Tibial nerve (tissue), 4 donors: ENCODE measurements at places on chromosomes 3 and 15. TPM values are rescaled to one million over a fixed set of nuclear protein-coding genes. Genes with fewer than 3 reads are reported as not detected.

- no peaks in the 10 kb centered on the region for H3K4me1 ChIP-seq
- no peaks in the 10 kb centered on the region for H3K36me3 ChIP-seq
- no peaks in the 10 kb centered on the region for H3K27me3 ChIP-seq
Measured at GRCh38 chr15:71448688-71449114, 333.4 kb downstream of the THSD4 start.

Gene SLC28A2
- not detected for total RNA-seq

Gene DUOXA2
- total RNA-seq, result not detected

- no peak overlapping the region for H3K4me3 ChIP-seq
- H3K27ac ChIP-seq, result no peak overlapping the region
- H3K4me1 ChIP-seq, result no peaks in the 10 kb centered on the region
- no peaks in the 10 kb centered on the region for H3K27me3 ChIP-seq
- no peak for DNase-seq
Measured at GRCh38 chr3:187662848-187663409, 7.3 kb downstream of the SST start.

DNA sequence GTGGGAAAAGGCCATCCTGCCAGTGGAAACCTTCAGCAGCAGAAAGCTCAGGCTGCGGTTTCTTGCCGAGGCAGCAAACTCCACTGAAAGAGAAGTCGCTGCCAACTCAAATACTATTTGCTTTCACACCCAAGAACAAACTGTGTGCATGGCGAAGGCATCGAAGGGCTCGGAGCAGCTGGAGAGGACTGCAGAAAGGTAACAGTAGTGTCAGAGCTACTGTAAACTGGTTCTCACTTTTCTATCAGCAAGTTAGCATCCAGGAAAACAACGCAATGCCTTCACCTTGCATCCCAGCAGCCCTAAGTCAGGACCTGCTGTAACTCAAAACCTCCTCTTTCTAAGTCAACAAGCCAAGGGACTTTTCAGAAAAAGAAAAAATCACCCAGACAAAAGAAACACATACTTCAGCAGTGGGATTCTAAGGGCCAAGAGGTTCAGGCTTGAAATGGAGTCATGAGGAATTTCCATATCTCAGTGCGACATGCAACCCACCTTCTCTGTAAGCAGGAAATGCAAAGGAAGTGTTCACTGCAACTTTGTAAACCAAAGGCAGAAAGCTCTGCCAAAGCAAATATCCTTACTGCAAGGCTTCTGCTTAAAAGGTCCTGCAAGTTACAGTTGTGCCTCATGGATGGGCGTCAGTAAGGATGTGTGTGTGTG lies 193.5 kb downstream of the FOXP1 start:
- DNase-seq, result no peak
- H3K27ac ChIP-seq, result no peak overlapping the region
- H3K36me3 ChIP-seq, result no peaks in the 10 kb centered on the region

- no peak overlapping the region for H3K4me3 ChIP-seq
- H3K36me3 ChIP-seq, result no peaks in the 10 kb centered on the region
- no peak for DNase-seq
Measured at GRCh38 chr3:7447197-7447769, 586.4 kb downstream of the GRM7 start.

- H3K4me3 ChIP-seq, result no peak overlapping the region
- no peak for DNase-seq
- no peaks in the 10 kb centered on the region for H3K27me3 ChIP-seq
- H3K36me3 ChIP-seq, result no peaks in the 10 kb centered on the region
- peak overlapping the region; percentile 15 for H3K27ac ChIP-seq
Measured at GRCh38 chr3:4581920-4582611, 88.9 kb downstream of the ITPR1 start.

Gene UQCC5
- 4.2 TPM for total RNA-seq

- H3K27ac ChIP-seq, result no peak overlapping the region
- no peak for DNase-seq
- H3K4me1 ChIP-seq, result peaks cover 2% of the 10 kb centered on the region
- no peaks in the 10 kb centered on the region for H3K27me3 ChIP-seq
- H3K36me3 ChIP-seq, result no peaks in the 10 kb centered on the region
Measured at GRCh38 chr3:53353202-53353601, 5.9 kb upstream of the DCP1A start.

- no peaks in the 10 kb centered on the region for H3K36me3 ChIP-seq
- H3K4me3 ChIP-seq, result no peak overlapping the region
- H3K4me1 ChIP-seq, result peaks cover 38% of the 10 kb centered on the region
- H3K27ac ChIP-seq, result no peak overlapping the region
- DNase-seq, result peak; percentile 97
Measured at GRCh38 chr15:63487076-63487757, 17.2 kb upstream of the USP3 start.

DNA sequence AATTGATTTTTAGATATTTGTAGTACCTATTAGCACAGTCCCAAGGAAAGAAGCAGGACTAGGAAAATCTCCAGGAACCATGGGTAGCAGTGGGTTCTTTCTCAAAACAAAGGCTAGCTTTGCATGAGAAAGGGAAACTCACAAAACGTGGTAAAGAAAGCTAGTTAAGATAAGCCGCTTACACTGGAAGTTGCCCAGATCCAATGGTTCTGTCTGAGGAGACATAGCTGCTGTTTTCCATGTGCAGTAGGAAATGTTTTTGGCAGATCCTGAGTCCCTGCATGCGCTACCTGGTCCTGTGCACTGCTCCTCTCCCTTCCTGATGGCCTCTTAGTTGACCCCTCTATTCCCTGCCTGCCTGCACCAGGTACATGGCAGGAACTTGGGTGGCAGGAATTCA lies 60.4 kb downstream of the TFG start:
- no peak overlapping the region for H3K4me3 ChIP-seq
- no peak overlapping the region for H3K27ac ChIP-seq
- no peaks in the 10 kb centered on the region for H3K4me1 ChIP-seq

DNA sequence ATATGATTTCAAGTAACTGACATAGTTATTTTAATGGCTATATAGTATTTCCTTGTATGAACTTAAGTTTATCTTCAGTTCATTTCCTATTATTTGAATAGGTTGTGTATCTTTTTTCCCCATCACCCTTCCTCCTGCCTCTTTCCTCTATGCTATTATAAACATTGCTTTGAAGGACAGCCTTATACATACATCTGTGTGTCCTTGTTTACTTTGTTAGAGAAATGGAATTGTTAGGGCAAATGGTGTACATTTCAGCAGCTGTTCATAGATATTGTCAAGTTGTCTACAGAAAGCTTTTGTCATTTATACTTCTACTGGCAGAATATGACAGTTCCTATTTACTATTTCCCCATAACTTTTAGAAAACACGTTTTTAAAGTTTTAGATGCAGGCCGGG lies 18.4 kb downstream of the AKAP13 start:
- DNase-seq, result no peak
- no peak overlapping the region for H3K4me3 ChIP-seq
- H3K27me3 ChIP-seq, result no peaks in the 10 kb centered on the region

DNA sequence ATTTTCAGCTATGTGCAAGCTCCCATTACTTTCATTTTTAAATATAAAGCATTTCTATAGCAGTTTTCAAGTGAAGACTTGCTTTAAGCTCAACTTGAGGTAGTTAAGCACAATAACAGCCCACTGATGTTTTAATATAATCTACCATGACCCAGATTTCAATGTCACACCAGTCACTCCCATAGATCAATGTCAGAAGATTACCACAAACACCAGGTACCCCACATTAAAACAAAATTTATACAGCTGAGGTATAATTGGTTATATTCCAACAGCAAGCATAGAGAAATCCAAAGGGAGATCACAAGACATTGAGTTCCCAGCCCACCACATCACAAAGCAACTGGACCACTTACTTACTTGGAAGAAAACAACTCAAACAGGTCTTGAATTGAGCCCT lies 22.8 kb downstream of the GTPBP8 start:
- H3K36me3 ChIP-seq, result no peaks in the 10 kb centered on the region
- no peaks in the 10 kb centered on the region for H3K27me3 ChIP-seq
- DNase-seq, result no peak
- H3K4me3 ChIP-seq, result no peak overlapping the region
- peaks cover 6% of the 10 kb centered on the region for H3K4me1 ChIP-seq

DNA sequence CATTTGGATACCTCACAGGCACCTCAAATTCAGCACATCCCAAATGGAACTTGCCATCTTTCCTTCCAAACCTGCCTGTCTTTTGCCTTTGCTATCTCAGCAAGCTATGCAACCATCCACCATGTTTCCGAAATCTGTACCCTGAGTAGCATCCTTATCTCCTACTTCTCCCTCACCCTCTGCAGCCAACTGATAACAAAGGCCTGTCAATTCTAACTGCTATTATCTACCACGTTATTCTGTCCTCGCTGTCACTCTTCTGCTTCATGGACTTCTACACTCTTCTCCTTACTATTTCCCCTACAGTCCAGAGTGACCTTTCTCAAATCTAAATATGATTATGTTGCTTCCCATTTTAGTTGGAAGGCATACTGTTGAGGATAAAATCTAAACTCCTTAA lies 25.5 kb upstream of the TAFA4 start:
- no peaks in the 10 kb centered on the region for H3K27me3 ChIP-seq
- H3K4me1 ChIP-seq, result no peaks in the 10 kb centered on the region

DNA sequence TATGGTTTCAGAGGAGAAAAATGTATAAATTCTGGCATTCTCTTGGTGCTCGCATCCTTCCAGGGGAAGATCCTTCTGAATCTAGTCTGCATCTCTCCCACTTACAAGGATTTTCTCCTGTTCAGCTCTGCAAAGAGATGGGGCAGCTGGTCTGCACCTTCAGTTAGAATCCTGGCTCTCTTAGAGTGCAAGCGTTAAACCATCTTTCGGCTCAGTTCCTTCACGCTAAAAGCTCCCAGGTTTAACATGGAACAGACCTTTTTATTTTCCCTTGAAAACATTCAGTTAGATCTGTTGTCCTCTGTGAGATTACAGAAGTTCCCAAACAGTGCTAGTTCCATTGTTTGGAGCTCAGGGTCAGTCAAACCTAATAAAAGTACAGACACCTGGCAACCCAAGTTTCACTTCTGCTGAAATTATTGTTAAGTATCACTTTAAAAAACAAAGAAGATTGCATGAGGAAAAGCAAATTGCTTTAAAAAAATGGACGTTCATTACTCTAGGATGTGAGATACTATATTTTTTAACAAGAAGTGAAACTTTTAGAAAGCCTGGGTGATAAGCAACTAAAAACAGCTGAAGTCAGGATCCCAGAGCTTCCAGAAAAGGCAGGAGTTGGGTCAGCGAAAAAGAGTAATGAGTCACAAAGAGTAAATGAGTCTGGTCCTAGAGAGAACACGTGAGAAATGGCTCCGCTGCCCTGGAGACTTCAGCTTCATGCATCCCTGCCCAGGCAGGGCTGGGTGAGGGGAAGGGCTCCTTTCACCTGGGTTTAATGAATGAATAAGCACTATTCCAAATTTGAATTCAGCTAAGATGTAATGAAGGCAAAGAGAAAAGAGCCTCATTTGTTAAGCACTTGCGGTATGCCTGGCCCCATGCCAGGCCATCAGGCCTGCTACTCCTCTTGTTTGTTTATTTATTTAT lies 63.3 kb downstream of the ABTB1 start:
- no peak overlapping the region for H3K4me3 ChIP-seq
- no peak for DNase-seq

Gene GASK1A
- total RNA-seq, result 55.3 TPM

Gene SI
- not detected for total RNA-seq

DNA sequence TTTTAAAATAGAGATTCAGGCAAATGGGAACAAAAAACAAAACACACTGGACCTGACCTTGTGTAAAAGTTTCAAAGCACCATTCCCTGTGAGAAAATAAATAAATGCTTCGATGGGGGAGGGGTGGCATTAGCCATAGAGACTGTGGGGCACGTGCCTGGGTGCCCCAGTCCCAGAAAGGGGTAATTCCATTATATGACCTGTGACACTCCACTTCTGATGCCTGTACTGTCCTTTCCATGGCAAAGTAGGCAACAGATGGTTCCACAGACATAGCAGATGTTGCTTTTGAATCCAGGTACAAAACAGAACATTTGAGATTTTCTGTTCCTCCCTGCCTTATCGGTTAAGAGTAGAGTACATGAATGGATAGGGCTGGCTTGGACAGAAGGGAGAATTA lies 3.9 kb downstream of the PHLDB2 start:
- H3K4me3 ChIP-seq, result no peak overlapping the region
- H3K36me3 ChIP-seq, result no peaks in the 10 kb centered on the region
- H3K4me1 ChIP-seq, result no peaks in the 10 kb centered on the region
- no peaks in the 10 kb centered on the region for H3K27me3 ChIP-seq
